ENCODE measurements at places on chromosomes 1 and 21.

GRCh38 chr1:188735567-188735966, 1742.1 kb downstream of the BRINP3 start:
- no peak for DNase-seq

GRCh38 chr1:174713796-174714195, 266.0 kb downstream of the GPR52 start:
- DNase-seq = no peak

GRCh38 chr1:85308833-85309350, 32.5 kb upstream of the BCL10 start:
- no peak for DNase-seq

DNA sequence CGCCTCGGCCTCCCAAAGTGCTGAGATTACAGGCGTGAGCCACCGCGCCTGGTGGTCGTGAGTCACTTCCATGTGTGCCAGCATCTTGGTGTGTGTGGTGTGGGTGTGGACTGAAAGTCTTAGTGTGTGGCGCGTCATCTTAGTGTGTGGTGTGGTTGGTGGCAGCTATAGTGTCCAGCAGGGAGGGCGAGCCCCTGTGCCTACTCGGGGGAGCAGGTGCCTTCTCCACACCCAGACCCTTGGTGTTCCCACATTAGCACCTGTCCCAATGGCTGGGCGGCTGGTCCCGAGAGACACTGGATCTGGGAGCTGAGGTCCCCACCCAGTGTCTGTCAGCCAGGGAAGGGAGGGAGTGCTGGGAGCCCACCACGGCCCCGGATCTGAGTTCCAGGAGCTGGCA, 2.8 kb downstream of the SCNN1D start:
- DNase-seq = no peak

DNA sequence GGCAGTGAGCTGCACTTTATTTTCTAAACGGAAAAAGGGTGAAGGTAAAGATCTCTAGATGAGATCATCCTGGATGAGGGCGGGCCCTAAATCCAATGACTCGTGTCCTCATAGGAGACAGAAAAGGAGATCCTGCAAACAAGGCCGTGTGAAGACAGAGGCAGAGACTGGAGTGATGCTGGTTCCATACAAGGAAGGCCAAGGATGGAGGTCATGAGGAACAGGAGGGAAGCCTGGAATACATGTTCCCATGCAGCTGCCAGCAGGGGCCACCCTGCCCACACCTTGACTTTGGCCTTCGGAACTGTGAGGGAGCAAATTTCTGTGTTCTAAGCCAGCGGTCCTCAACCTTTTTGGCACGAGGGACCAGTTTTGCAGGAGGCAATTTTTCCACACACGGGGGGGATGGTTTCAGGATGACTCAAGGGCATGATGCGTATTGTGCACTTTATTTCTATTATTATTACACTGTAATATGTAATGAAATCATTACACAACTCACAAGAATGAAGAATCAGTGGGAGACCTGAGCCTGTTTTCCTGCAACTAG, 94.3 kb downstream of the PSMG1 start:
- no peak for DNase-seq

DNA sequence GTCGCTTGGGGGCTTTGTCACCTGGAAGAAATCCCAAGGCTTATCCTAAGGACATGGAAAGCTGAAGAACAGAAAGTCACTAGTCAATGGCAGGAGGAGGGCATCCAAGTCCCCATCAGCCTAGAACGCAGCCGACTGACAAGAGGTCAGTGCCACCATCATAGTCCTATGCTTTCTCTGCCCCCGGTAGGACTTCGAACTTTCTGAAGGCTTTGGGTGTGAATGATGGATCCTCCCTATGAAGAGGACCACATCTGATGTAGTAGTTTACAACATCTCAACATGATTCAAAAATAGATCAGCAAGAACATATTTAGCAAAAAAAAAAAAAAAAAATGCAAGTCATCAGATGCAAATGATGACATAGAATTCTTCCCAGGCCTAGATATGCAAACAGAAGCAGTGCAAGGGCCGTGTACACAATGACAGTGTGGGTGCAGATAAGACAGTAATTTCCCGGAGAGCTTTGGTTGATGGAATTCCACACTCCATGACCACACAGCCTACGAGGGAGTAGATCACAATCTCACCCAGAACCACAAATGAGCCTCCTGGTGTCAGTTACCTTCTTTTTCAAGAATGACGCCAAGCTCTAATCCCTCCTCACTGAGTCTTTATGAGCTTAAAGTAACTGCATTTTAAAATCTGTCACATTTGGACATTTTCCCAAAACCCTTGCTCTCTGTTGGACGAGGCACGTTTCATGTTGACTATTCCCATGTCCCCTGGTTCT, 88.2 kb downstream of the PSMG1 start:
- no peak for DNase-seq

DNA sequence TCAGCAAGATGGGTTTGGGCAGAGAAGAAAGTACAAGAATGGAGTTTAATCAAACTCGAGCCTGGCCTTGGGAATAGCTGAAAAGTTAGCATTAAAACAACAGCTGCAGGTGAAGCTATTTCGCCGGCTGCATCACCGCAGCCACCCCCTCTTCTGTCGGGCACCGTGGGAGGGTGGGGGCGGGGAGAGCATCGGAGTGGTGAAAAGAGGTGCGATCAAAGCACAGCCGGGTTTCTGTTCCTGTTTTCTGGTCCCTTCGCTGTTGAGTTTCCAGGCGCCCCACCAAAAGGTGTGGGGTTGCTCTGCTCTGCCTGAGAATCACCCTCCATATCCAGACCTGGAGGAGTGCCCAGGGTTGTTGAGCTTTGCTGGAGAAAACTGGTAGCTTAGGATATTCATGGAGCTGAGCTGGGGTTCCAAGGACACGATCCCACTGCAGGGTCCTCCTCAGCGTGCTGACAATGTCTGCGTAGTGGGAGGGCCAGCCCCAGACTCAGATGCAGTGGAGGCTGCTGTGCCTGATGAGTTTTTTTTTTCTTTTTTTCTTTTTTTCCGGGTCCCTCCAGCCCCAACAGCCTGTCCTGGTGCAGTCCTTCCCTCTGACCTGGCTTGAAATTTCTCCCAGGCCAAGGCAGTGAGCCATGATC, 127.5 kb upstream of the C1orf174 start:
- peak; percentile 8 for DNase-seq

DNA sequence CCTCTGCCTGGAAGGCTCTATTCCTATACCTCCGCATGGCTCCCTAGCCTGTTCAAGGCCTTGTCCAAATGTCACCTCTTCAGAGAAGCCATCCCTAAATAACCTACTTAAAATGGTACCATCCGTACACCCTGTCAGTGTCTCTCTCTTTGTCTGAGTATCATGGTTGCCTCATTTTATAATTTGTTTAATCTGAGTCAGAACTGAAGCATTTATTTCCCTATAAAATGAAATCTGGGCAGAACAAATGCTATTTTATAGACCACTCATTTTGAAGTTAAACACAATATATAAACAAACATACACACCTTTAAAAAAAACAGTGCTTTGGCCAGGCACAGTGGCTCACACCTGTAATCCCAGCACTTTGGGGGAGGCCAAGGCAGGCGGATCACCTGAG, 30.2 kb downstream of the RERE start:
- DNase-seq = no peak

DNA sequence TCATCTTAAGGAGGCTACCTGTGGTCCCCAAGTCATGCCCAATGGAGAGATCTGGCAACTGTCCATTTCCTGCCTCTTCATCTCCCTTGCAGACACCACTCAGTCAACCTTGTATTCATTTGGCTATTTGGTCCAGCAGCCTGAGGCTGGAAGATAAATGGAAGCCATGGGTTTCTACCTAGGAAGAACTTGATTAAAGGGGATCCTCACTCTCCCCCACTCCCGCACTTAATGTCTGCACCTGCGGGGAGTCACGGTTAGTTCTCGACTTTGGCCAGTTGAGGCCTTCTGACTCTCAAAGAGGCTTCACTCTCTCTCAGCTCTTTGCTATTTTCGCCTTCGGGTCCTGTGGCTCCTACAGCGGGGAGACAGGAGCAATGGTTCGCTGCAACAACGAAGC, 8.4 kb upstream of the ATXN7L2 start:
- no peak for DNase-seq

DNA sequence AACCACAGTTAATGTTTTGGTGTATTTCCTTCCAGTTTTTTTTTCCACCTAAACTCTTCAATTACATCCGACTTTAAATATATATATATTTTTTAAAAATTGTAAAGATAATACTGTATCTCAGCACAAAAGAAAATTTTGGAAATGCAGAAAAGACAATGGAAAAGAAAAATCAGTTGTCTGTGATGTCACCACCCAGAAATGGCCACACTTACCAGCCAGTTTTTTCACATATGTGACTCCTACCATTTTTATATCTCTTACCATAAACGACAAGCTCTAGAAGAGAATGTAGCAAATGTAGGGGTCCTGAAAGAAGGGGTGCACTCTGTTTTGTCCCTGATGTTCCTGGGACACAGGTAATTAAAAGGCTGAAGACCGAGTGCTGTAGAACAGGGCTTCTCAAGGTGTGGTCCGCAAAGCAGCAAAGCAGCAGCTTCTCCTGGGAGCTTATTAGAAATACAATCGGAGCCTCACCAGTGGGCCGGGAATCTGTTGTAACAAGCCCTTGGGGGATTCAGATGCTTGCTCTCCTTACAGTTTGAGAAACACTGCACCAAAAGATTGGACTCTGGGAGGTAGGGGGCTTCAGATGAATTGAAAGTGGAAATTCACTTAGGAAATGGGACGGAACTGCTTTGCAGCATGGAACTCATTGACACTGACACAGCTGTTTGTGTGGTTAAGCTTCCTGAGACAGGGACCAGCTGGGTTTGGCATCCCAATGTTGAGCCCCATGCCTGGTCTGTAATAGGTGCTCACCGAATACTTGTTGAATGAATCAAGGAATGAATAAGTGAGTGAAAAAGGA, 44.1 kb downstream of the ALPL start:
- DNase-seq = no peak

DNA sequence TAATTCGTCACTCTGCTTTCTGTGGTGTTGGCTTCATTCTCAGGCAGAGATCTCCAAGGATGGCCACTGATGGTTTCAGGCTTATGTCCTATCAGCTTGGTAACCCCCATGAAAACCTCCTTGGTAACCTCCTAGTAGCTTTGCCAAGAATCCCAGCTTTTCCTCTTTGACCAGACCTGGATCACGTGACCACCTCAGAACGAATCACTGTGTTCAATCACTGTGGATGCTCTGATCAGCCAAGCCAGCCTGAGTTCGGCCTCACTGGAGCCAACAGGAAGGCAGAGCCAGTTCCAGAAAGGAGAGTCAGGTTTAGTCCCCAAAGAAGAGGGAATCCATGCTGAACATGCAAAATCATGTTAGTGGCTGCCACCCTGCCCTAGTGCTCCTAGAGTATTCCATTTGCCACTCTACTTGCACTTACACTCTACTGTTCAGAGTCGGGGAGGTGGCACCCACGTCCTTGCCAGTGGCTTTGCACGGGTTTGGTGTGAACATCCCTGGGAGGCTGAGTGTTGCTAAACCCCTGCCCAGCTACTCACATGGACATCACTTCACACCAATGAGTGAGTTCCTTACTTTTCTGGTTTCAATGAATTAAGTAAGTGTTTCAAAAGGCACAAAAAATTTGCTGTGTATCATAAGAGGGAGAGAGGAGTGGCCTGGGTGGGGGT, 33.5 kb upstream of the SSBP3 start:
- no peak for DNase-seq

- peak; percentile 18 for DNase-seq
These were observed 5.0 kb downstream of the PFKL start for GRCh38 chr21:44304877-44305293.

DNA sequence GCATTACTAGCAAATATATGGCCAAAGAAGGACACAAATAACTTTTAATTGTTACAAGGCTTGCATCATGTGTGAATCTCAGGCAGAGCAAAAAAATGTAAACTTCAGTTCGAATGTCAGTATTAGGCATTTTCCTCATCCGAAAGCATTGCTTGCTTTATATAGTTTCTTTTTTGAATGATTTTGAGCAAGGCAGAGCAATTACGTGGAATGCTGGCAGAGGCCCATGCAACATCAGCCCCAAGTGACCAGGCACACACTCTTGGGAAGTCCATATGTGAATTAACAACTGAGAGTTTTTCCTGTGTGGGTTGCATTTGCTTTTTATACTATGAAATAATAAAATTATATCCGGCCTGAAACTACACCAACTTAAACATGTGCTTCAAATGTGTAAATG, 274.8 kb downstream of the PTPRC start:
- DNase-seq = no peak

DNA sequence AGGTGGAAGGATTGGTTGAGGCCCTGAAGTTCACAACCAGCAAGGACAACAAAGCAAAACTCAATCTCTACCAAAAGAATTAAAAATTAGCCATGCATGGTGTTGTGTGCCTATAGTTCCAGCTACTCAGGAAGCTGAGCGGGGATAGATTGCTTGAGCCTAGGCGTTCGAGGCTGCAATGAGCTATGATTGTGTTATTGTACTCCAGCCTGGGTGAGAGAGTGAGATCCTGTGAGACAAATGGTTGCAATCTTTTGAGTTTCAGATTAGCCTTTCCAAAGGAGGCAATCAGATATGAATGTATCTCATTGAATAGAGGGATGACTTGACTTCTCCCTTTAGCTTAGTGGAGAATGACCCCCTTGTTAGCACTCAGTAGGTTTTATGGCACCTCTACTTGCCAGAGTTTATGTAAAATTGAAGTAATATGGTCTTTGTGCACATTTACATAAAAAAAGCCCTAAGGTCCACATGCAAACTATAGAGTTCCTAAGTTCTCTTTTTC, 105.6 kb upstream of the OLFM3 start:
- DNase-seq = no peak

GRCh38 chr1:203300441-203301330, 4.6 kb upstream of the BTG2 start:
- DNase-seq = no peak

DNA sequence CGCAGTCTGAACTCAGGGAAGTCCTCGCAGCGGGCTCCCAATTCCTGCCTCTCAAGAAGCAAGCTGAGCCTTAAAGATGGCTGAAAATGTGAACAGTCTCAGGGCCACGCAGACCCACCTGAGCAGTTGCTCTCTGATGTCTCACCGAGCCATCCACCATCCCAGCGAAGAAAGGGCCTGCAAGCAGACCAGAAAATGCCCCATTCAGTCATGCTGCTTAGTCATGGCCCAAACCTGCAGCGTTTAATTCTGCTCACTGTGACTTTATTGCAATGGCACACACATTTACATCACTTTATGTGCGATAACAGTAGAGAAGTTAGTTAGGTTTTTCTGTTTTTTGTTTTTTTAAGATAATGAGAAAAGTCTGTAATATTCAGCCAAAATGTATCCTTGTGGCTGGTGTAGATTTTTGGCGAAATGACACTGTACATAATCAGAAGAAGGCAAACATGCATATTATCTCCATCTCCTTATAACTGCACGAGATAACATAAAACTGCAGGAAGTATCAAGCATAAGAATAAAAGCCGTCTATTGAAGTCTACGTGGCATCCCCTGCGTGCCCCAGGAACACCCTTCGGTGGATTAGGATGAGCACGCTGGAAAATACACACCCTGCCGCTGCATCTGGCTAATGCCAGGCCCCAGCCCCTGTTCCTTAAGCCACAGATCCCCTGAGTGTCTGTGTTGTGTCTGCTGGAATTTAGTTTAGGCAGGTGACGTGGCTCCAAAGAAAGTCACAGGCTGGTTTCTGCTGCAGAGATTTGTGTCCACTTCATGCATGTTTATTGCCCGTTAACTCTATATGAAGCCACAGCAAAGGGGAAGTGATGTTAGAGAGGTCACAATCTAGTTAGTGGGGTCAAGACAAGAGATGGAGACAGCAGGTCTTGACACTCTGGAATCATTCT, 119.8 kb upstream of the IRF2BP2 start:
- DNase-seq = no peak
